ENCODE measurements at places on chromosomes 2 and 18.

DNA sequence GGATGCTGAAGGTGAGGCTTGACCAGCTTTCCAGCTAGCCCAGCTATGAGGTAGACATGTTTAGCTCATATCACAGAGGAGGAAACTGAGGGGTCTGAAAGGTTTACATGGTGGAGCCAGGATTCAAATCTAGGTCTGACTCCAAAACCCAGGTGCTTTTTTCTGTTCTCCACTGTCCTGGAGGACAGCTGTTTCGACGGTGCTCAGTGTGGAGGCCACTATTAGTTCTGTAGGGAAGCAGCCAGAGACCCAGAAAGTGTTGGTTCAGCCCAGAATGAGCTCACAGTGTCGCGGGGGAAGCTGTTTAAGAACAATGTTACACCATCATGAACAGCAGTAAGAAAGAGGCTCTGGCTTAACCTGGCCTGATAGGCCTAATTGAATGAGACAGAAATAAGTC is 11.1 kb downstream of the PROC start:
- no peak for DNase-seq

GRCh38 chr2:144256996-144257707 is 262.8 kb downstream of the ZEB2 start:
- no peak for DNase-seq

GRCh38 chr2:48886919-48887318 is 131.4 kb upstream of the LHCGR start:
- no peak for DNase-seq

- DNase-seq, result no peak
These were observed 1244.7 kb upstream of the ZEB2 start for GRCh38 chr2:145764631-145765030.

DNA sequence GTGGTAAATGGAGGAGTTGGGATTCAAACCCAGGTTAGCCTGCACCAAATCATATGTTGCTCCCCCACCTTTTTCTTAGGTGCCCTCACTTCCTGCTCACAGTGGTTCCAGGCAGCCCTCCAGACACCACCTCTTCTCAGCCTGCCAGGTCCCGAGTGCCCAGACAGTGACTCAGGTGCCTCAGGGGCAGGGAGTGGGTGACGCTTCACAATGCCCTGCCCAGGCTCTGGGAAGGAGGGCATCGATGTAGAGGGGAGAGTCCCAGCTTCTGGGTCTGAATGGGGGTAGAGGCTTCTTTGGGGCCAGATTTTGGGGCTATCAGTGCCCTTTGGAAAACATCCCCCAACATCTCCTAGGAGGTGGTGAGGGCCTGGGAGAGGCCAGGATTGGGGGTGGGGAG is 5.2 kb upstream of the DNAJB2 start:
- no peak for DNase-seq

DNA sequence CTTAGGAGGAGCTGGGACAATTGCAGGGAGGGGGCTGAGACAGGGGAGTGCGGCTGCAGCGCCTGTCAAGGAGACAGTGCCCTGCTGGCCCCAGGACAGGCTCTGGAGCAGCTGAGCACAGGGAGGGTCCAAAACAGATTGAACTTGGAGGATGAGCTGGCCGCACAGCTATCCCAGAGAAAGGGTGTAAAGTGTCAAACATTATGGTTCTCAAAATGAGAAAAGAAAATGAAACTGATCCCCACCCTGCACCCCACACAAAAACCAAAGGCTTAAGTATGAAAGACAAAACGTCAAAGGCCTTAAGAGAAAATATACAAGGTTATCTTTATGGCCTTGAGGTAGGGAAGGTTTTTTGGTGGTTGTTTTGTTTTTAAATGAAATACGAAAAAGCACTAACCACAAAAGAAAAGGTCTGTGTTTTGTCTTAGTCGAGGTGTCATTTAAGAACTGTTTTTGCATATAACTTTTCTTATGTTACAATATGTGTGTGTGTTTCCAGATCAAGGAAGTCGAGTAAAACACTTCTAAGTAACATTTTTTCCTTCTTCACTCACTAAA is 111.8 kb downstream of the HDAC4 start:
- peak; percentile 46 for DNase-seq

Data from inflammatory macrophage treated with lipopolysaccharide for 4 hours (primary cell).